Frontal cortex (tissue), 4 donors: ENCODE measurements at places on chromosomes 13 and 19.

GRCh38 chr13:76709851-76710250, 176.4 kb downstream of the KCTD12 start:
- no peak for DNase-seq

- DNase-seq, result no peak
Measured at GRCh38 chr19:29422486-29423085, 103.2 kb upstream of the VSTM2B start.

DNA sequence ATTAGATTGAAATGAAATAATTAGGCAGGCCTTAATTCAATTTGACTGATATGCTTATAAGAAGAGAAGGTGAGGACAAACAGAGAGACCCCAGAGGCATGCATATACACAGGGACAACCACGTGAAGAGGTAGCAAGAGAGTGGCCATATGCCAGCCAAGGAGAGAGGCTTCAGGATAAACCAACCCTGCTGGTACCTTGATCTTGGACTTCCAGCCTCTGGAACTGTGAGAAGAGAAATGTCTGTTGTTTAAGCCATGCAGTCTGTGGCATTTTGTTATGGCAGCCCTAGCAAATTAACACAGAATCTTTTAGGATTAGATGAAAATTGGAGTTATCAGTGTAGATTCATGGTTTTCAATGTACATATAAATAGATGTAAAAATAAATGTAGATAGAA, 120.1 kb downstream of the KCTD15 start:
- DNase-seq, result no peak

DNA sequence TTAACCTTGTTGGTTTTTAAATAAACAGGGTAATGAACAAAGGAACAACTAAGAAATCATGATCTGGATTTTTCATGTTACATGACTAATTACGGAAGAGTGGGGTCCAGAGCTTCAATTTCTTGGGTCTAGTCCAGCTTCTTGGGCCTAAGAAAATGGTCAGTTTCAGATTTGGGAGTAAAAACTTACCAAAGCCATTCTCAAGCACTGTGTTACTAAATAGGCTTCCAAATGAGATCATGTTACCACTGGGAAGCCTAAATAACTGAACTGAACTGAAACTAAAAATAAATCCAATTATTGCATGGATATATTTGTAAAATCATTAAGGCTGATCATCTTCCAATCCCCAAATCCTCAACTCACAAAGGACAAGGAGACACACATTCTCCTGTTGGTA, 13.9 kb downstream of the TBC1D4 start:
- DNase-seq, result no peak

DNA sequence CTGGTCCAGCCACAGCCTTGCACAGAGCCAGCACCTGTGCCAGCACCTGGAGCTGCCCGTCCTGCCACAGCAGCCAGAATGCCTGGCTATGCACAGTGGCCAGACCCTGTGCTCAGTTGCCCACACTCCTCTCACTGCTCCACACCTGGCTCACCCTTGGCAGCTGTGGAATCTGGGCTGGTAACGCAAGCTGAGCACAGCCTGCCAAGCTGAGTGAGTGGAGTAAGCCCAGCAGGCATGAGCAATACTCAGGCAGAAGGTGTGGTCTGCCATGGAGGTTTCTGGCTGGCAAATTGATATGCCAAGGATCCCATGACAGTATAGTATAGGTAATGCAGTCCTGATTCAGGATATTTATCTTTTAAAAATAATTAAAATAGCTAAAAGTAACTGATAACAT, 122.2 kb downstream of the PCDH9 start:
- no peak for DNase-seq

- no peak for DNase-seq
Measured at GRCh38 chr13:35888457-35888883, 242.7 kb downstream of the DCLK1 start.

DNA sequence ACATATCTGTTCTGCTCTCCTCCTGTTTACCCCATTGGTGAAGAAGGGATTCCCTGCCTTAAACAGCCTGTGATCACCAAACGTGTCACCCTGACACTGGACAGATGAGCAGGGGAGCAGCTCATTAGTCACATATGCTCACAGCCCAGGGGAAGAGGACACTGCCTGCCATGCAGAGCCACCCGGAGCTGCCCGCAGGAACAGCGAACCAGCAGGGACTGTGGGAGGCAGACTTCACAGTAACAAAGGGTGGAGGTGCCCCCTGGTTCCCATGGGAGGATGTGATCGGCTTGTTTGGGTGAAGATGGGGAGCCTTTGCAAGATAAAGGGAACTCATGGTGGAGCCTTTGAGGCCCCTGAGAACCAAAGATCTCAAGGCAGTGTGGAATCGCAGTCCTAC, 88.6 kb upstream of the FARP1 start:
- no peak for DNase-seq

GRCh38 chr13:43377973-43378372, 354.6 kb downstream of the DNAJC15 start:
- DNase-seq, result no peak

DNA sequence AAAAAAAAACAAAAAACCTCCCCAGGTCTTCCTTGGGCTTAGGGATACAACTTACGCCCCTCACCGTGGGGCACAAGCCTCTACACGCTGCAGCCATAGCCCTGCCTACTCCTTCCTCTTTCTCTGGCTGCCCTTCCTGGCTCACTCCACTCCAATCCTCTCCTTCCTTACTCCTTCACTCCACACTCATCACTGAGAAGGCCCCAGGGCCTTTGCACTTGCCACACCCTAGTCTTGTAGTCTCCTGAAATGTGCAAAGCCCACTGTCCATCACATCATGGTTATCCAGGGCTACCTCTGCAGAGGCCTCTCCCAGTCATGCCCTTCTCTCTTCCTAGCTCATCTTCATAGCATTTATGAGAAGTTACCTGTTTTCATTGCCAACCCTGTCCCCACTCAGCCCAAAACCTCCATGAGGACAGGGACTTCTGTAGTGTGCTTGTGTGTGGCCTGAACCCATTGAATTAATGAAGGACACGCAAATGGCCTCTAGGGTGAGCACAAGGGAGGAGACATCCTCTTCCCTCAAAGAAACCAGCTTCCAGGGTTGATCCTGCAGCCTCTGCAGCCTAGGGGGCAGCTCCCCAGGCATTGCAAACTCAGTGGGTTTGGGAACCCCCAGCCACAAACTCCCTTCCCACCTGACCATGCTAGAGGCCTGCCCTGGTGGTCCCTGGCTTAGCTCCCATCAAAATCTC, 7.9 kb upstream of the HSH2D start:
- DNase-seq, result no peak

DNA sequence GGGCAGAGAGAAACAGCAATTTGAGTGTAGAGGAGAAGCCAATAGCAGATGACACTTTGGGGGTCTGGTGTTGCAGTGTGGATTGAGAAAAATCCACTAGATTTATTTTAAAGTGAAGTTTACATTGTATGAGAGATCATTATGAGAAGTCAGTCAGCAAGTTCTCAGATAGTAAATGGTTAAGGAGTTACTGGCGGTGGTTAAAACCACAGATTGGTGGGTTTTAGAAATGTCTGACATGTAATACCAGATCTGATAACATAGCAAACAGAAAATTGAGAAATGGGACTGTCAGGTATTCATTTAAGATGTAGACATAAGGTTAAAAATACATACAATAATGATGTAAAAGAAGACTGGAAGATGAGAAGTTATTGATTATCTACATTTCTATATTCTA, 7.2 kb downstream of the ABHD13 start:
- no peak for DNase-seq

- DNase-seq, result no peak
Measured at GRCh38 chr19:34118879-34119748, 53.2 kb upstream of the LSM14A start.

GRCh38 chr13:23703246-23703860, 133.1 kb downstream of the TNFRSF19 start:
- DNase-seq, result no peak

- no peak for DNase-seq
Measured at GRCh38 chr13:110653271-110653670, 37.9 kb downstream of the NAXD start.

DNA sequence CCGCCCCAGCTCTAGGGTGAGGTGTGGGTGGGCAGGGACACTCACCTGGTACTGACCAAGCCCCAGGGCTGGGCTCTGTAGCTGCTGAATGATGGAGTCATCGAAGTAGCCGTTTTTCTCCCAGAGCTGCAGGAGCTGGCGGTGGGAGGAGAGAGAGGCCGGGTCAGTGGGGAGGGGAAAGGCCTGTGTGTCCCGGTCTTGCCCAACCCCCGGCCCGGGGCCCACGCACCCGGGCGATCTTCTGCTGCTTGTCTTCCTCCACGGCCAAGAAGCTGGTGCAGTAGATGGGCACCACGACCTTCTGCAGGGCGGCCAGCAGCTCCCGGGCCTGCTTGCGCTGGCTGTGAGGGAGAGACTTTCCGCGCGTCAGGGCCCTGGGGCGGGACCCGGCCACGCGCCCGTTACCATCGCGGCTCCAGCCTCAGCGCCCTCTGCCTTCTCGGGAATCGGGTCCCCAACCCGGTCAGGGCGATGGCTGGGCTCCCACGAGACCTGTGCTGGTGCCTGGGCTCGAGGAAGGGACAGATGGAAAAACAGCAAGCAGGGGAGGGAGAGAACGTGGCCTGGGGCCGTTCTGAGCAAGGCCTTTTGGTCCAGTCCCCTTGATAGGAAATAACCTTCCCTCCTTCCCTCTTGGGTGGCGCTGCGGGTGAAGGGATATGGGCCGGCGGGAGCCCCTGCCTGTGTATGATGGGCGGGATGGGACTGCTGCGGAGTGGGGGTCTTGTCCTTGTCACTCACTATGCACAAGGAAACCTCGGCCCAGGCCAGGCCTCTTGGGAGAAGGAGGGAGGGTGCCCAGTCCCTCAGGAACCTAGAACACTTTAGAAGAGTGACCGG, 11.5 kb downstream of the CHERP start:
- no peak for DNase-seq

- no peak for DNase-seq
Measured at GRCh38 chr13:33545492-33545891, 259.9 kb upstream of the STARD13 start.

GRCh38 chr19:8017808-8018207, 12.4 kb upstream of the ELAVL1 start:
- DNase-seq, result no peak

DNA sequence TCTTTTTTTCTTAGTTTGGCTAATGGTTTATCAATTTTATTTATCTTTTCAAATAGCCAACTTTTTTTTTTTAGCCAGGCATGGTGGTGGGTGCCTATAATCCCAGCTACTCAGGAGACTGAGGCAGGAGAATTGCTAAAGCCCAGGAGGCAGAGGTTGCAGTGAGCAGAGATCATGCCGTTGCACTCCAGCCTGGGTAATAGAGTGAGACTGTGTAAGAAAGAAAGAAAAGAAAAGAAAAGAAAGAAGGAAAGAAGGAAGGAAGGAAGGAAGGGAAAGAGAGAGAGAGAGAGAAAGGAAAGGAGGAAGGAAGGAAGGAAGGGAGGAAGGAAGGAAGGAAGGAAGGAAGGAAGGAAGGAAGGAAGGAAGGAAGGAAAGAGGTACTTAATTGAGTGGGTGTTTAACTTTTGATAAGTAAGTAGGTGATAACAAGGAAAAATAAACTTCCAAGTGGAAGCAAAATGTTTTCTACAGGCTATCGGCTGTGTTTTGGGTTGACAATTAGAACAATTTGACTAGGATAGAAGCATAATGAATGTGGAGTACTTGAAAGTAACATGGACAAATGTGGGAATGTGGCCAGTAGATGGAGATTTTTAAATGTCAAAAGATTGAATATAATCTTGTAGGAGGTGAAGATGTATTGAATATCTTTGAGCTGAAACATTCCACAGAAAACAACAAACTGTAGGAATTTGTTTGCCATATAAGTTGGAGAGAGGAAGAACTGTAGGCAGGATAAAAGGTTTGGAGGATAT, 62.8 kb upstream of the MYO16 start:
- DNase-seq, result no peak

DNA sequence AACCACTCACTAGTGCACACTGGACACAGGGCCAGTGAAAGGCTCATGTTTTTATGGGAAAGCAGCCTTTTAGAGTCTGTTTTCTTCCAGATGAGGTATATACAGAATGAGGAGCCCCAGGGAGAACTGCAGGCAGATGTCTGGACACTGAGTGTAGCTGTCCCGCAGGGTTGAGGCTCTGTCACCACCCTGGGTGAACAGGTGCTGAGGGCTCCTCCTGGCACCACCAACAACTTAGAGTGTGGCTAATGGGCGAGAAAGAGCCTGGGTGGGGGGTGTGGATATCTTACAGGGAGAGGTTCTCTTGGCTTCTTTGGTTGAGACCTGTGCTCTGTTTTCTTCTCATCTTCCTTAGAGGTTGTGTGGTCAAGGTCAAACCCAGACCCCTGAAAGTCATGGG, 202.1 kb upstream of the GPR12 start:
- DNase-seq, result no peak

DNA sequence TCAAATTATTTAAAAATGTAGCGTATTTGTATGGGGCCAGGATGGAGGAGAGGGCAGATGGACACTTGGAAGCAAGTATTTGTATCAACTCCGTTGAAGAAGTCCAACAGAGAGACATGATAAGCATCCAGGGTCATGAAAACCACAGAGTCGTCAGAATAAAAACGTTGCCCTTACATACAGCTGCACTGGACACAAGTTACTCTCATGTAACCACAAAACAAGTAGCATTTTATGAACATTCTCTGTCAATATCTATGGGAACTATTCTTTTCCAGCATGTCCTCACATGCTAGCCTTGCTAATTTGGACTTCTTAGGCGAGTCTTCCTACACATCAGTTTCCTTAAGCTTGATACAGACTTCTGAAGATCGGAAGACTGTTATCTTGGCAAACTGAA, 35.0 kb downstream of the EFNB2 start:
- DNase-seq, result no peak
